Spleen (tissue), 13 donors: ENCODE measurements at places on chromosomes 16 and 17.

- no peak for DNase-seq
Measured at GRCh38 chr16:56272583-56272894, 81.2 kb downstream of the GNAO1 start.

DNA sequence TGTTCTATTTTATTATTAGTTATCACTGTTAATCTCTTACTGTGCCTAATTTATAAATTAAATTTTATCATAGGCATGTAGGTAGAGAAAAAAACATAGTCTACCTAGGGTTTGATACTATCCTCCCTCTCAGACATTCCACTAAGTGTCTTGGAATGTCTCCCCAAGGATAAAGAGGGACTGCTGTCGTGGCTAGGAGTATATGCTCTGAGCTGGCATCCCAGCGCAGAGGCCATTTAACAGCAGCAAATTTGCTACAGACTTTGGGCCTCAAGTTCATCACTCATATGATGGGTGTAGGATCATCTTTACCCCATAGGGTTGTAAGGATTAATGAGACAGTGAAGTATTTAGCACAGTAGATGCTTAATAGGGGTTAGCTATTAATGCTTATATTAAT is 56.7 kb downstream of the ZFHX3 start:
- DNase-seq: no peak

DNA sequence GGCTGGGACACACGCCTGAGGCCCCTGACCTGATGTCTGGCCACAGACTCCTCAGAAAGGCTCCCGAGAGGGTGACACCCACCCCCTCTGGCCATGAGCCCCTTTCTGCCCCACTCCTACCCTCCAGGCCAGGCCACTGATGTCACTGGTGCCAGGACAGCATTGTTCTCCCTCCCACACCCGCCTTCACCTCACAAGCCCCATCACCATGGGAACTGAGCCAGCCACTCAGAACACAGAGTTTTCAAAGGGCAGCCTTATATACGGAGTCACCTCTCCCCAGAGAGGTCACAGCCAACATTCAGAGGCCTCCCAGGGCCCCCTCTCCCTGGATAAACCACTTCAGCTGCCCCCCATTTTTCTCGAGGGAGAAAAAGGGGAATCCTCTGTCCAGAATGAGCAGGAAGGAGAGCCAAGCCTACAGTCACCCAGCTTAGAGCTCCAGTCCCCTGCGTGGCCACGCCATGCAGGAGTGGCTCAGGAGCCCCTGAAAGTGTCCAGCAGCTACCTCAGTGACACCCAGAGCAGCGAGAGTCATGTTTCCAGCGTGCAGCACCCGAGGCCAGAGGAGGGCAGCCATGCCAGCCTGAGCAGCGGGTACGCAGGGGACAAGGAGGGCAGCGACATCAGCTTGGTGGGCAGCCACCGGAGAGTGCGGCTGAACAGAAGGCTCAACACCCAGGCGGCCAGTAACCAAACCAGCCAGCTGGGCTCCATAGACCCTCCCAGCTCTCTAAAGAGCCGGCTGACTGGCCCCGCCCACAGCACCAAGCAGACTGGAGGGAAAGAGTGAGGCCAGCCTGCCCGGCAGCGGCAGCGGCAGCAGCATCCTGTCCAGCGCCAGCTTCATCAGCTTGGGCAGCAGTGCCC is at the start of gene C16orf82:
TSS of gene C16orf82 (plus strand) at position 260 of the 870 bp plus-strand sequence.
- no peak for DNase-seq

GRCh38 chr16:17775061-17775460 is 304.3 kb upstream of the XYLT1 start:
- DNase-seq: no peak

DNA sequence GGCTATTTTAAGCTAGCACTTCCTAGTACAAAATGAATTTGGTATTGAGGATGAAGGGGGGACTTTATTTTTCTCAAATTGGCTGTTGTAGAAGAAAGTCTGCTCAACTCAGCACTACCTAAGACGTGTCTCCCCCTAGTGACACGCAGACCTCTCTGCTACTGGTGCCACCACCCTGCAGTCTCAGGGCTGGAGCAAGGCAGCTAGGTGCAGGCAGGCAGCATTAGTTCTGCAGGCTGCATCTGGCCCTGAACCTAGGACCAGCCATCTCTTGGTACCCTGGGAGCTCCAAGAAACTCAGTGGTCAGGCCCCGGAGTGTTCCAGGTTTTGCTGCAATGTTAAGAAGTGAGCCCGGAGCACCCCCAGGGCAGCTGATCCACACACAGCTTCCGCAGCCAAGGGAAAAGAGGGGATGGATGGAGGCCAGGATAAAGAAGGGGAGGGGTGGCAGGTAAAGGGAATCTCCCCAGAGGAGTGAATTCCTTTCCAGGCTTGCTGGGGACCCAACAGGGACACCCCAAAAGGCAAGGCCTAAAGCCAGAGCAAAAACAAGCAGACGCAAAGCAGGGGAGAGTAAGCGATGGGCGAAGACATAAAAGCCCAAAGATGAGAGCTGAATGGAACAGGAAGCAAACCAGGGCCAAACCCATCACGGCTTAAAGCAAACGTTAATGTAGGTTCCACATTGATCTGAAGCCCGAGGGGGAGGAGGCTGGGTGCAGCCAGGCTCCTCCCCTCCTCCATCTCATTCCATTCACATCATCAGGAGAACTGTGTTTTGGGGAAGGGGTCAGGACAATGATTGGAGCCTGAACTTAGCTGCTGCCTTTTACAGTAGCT is 200.5 kb downstream of the ZFHX3 start:
- DNase-seq: no peak
